ENCODE measurements at places on chromosomes 3 and 15.

DNA sequence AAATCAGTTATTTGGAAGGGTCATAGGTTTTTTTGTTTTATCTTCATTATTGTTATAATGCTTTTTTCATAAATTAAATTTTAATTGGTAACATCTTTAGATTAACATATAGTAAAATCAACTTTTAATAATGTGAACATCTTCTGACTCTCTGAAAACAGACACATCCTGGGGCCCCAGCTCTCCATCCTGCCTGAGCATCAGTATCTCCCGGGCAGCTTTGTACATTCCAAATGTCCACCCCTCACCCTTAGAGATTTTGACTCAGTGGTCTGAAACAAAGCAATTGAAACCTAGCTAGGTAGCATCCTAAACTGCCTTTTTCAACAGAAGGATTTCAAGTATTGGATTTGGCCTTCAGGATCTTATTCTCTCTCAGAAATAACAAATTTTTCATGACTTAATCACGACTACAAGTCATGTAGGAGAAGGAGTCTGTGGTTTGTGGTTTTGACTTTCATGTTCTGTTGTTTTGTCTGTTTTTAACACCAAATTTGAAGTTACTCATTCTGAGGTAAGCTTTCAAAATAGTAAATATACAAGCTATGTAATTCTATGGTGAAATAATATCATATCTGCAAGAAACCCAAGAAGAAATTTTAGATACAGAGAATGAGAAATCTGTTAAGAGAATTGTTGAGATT, 147.3 kb upstream of the UBE2E2 start:
- DNase-seq, result no peak

- no peak for DNase-seq
Observed at GRCh38 chr3:109943181-109943580, 605.8 kb upstream of the DPPA4 start.

DNA sequence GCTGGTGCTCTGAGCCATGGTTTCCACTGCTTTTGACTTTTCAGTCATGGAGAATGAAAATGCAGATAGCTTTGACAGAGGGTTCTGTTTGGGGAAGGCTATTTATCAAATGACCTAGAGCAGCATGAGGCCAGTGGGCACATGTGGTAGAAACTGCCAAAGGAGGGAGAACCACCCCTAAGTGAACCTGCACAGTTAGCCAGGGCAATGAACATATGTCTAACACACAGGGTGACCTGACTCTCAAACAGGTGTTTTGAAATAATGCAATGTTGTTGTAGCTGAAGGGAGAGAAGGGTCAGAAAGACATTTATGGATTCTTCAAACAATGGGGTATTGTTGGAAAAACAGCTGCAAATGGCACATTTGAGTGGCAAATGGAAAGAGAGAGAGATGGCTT, 174.4 kb upstream of the FAM3D start:
- DNase-seq, result no peak

GRCh38 chr3:125319765-125320164, 55.4 kb downstream of the ZNF148 start:
- no peak for DNase-seq

- DNase-seq, result no peak
Observed at GRCh38 chr3:127534564-127534963, 56.0 kb downstream of the TPRA1 start.

- no peak for DNase-seq
Observed at GRCh38 chr3:130715616-130716015, 31.0 kb downstream of the PIK3R4 start.

Data from CD4-positive, alpha-beta T cell treated with Interleukin-15 for 4 hours (primary cell).